Fibroblast of the aortic adventitia (primary cell): ENCODE measurements at places on chromosomes 3 and 15. TPM values are rescaled to one million over a fixed set of nuclear protein-coding genes. Genes with fewer than 3 reads are reported as not detected.

- peak; percentile 8 for DNase-seq
These were observed 82.5 kb upstream of the NAALADL2 start for GRCh38 chr3:174776636-174777035.

GRCh38 chr15:82808634-82809041 is 790 bp upstream of the WHAMM start:
- no peak for DNase-seq

DNA sequence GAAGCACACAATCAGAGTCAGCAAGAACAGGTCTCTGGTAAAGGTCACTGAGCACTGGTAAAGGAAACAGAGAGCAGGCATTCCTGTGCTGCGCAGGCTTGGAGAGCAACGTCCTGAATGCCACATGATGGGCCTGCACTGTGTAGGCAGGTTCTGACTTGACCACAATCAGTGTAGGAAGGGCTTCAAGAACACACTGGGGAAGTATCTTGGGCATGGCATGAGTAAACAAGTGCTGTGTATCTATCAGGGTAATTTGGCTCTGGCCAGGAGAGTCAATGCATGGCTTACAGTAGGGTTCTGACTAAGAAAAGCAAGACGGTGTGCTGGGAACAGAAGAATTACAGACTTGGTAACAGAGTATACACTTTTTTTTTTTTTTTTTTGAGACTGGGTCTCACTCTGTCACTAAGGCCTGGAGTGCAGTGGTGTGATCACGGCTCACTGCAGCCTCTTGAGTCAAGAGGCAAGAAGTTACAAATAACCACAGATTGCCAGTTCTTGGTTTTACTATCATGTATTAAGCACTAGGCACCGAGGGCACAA is 30.6 kb downstream of the TBC1D2B start:
- no peak for DNase-seq

DNA sequence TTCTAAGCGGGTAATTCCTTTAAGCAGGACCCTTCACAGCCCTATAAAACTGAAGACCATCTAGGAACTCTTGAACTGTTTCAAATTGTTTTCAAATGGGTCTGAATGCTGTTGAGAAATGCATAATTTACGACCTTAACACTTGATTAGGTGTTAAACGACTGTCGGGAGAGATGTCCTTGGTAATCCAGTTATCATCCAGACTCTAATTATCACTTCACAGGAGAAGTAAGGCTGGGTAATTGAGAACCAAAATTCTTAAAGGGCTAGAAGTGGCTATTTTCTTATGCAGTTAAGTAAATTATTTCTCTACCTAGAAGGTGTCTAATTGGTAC is 276.7 kb upstream of the TBC1D5 start:
- DNase-seq: no peak

GRCh38 chr3:189966843-189967242 is 153.9 kb downstream of the P3H2 start:
- DNase-seq: no peak

GRCh38 chr3:194866236-194866635 is 180.6 kb downstream of the FAM43A start:
- DNase-seq: no peak

- peak; percentile 91 for DNase-seq
These were observed 452.5 kb downstream of the RAP2B start for GRCh38 chr3:153614563-153614962.

GRCh38 chr15:31387479-31388118 is 61.0 kb downstream of the KLF13 start:
- no peak for DNase-seq

- peak; percentile 17 for DNase-seq
These were observed 610.8 kb downstream of the MECOM start for GRCh38 chr3:169052465-169053302.

- DNase-seq: peak; percentile 94
These were observed 536.9 kb downstream of the ZIC1 start for GRCh38 chr3:147945968-147946519.

GRCh38 chr3:131702146-131702545 is 199.4 kb upstream of the MRPL3 start:
- no peak for DNase-seq

GRCh38 chr15:71469413-71469812 is 340.9 kb upstream of the NR2E3 start:
- DNase-seq: peak; percentile 52

DNA sequence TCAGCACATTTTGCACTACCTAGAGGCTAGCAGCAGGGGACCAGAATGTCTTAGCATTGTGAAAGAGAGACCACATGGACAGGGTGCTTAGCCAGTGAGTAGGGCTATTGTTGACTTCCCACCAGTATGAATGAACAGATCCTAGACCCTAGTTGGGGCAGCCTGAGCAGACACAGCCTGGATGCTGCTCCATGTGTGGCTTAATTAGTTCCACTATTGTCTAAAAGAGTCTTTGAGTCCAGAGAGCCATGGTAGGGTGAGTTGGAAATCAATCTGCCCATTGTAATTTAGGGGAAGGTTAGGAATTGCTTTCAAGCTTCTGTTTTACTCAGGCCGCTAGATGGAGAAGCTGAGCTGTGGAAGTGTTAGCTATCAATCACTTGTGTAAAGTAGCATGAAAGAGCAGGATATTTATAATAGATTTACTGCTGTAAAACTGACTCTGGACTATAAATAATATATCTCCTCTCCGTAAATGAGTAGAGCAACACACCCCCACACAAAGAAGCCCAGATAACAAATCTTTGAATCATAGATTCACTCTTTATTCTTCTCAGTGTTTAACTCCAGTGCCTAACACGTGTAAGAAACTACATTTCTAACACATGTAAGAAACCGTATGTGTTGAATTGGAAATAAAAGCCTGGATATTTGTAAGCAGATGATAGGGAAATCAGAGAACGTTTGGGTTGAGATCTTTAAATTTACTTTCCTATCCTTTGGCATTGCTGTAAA is 4.1 kb upstream of the GCSAM start:
- peak; percentile 19 for DNase-seq

DNA sequence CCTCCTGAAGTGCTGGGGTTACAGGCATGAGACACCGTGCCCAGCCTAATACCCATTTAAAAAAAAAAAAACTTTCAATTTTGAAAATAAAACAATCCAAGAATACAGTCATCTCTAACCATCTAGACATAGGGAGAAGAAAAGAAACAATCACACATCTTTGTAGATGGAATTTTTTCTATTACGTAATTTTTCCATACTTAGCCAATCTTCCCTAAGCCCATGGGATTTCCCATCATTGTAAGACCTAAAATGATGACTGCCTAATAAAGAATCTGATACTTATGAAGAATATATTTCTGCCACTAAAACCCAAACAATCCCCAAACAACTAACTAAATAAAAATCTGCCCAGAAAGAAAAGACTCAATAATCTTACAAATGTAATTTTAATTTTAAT is 88.7 kb downstream of the CBLB start:
- peak; percentile 68 for DNase-seq

GRCh38 chr3:114834175-114834940 is 312.7 kb downstream of the ZBTB20 start:
- no peak for DNase-seq

DNA sequence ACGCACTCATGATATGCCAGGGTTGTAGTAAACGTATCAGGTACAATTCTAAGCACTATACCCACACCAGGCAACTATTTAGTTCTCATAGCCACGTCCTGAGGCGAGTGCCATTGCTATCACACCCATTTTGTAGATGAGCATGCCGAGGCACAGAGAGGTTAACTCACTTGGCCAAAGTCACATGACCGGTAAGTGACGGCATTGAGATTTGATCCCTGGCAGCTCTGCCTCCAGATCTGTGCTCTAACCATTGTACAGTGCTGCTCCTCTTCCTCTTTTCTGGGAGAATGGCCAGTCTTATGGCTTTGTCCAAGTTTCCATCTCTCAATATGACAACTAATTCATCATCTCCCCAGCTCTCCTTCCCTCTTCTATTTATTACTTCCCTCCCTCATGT is 18.9 kb upstream of the ATP2B2 start:
- no peak for DNase-seq

DNA sequence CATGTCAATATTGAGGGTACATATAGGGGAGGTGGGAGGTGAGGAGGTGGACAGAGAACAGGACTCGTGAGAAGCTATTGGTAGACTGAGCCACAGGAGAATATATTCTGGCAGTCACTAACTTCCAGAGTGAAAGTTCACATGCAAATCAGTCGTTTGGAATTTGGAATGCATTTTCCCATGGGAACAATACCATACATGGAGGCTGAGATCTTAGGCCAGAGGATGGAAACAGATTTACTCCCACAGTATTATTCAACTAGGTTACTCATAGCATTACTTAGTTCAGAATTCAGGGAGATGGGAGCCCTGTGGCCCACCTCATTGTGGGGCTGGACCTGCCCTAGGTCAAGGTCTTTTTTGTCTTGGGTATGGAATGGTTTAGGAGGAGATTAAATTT is 36.4 kb upstream of the ABHD2 start:
- DNase-seq: peak; percentile 98

GRCh38 chr3:195551381-195551978 is 8.4 kb upstream of the PPP1R2 start:
- DNase-seq: peak; percentile 49

DNA sequence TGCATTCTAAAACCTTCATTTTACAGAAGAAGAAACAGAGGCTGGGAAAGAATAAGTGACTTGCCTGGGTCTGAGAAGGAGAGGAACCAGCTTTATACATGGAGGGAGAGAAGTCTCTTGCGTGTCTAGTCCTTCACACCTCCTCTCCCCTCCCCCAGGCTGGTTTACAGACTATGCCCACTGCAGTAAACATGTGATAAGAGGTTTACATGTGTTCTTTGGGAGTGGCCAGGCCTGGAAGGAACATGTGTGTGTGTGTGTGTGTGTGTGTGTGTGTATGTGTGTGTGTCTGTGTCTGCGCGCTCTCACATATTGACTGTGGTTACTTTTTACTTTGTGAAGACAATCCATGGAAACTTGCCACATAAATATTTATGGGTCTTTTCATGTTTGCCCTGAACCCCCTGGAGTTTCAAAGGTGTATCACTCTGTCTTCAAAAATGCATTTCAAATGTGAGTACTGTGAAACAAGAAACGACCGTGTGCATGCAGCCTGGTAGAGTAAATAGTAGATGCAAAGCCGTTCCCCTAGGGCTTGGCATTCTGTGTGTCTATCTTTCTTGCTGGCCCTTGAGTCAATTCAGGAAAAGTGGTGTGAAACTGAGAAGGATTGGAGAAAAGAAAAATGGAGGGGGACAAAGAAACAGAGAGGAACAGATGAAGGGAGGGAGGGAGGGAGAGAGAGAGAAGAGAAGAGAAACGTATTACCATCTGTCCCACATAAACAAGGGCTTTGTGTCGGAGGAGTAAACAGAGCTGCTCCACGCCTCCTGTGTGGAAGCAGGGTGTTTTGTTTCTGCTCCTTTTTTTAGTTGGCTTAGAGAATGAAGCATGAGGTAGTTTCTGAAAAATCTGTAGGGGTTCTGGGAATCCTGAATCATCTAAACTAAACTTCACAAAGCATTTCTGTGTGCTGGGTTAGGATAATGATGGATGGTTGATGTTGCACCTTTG is 51.7 kb downstream of the CLDN11 start:
- peak; percentile 71 for DNase-seq

GRCh38 chr3:155158346-155159037 is 78.4 kb downstream of the MME start:
- no peak for DNase-seq

DNA sequence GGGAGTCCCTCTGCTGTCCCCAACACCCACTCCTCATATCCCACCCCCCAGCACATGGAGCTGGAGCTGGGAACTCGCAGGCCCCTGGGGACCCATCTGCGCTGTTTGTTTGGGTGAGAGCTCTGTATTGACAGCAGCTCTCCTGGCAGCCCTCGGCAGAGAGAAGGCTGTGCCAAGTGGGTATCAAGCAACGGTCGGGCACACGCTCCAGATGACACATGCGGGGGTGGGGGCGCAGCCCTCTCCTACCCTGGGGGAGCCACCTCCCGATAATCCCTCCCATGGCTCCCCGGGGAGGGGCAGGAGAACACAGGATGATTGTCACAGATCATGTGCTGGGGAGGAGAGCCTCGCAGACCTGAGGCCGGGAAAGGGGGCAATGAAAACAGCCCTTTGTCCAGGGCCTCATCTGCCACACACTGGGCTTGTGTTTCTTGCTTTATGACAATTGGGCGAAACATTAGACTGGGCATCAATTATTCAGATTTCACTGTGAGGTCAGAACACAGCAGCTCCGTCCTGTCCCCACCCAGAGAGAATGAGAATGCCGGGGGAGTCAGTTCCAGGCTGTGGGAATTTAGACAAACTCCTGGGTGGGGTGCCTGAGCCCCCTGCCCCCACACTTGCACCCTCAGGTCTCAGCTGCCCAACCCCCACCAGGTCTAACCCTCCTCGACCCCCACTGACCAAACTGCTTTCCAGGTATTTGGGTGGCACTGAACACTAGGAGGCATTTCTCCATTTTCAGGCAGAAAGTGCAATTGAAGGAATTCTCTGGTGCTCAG is 46.4 kb upstream of the KLF13 start:
- DNase-seq: no peak

GRCh38 chr15:22861161-22861560 is 22.7 kb downstream of the NIPA2 start:
- DNase-seq: no peak

The KATNBL1 gene
- total RNA-seq: 31.7 and 57.3 TPM in 2 replicates

The CILP gene
- total RNA-seq: under 0.01 and 0.16 TPM in 2 replicates

The ZKSCAN7 gene
- total RNA-seq: 3.5 and 5.0 TPM in 2 replicates

The TMEM266 gene
- 0.09 TPM in 1 of 2 replicates, not detected in the other for total RNA-seq

The NME9 gene
- 0.18 TPM in 1 of 2 replicates, not detected in the other for total RNA-seq

The OSTN gene
- total RNA-seq: 0.99 TPM in 1 of 2 replicates, not detected in the other

The SLC38A3 gene
- total RNA-seq: 0.27 TPM in 1 of 2 replicates, not detected in the other

The GOLGA8J gene
- not detected in 2 replicates for total RNA-seq

The SPRED1 gene
- total RNA-seq: 36.2 and 55.1 TPM in 2 replicates

The TARS3 gene
- total RNA-seq: 10.0 and 12.1 TPM in 2 replicates

The AGTR1 gene
- total RNA-seq: 2.4 and 3.2 TPM in 2 replicates

The CCK gene
- total RNA-seq: 2.3 TPM in 1 of 2 replicates, not detected in the other

The CLCN2 gene
- total RNA-seq: 5.9 and 6.2 TPM in 2 replicates
